ENCODE measurements at places on chromosomes 12 and 14.

GRCh38 chr14:22567437-22567836, 21.6 kb downstream of the DAD1 start:
- no peak for DNase-seq

GRCh38 chr12:77685901-77686300, 144.8 kb upstream of the NAV3 start:
- no peak for DNase-seq

GRCh38 chr14:22798528-22798927, 16.7 kb downstream of the SLC7A7 start:
- DNase-seq = no peak

DNA sequence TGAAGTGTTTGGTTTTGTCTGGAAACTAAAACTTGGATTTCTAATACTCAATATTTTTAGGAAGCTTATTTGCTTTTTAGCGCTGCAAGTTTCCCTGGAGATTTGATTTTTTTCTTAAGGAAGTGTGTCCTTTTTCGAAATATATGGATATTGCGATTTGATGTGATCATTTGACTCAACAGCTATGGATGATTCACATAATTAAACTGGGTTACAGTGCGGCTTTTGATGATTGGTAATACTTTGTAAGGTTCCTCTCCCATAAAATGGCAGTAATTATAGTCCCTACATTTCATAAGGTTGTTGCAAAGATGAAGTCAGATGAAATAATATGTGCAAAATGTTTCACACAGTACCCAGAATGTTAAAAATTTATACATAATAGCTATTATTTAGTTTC, 13.1 kb downstream of the LDHB start:
- DNase-seq = no peak

- DNase-seq = no peak
Measured at GRCh38 chr12:124910561-124911478, 3.6 kb downstream of the UBC start.

DNA sequence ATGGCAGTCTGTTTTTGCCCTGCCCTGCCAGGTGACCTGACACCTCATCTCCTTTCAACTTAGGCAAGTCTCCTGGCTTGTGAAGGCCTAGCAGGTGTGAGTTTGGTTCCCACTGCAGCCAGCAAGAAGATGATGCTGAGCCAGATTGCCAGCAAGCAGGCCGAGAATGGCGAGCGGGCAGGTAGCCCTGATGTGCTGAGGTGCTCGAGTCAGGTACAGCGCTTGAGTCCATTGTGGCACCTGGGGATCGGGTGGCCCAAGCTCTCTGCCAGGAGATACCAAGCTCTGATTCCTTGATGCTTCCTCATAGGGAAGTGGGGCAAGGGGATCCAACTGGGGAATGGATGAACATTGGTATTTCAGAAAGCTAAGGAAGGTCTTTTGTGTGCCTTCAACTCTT, 4.1 kb upstream of the CSAD start:
- DNase-seq = no peak

All from GM12878 (cell line).